CD4-positive, alpha-beta T cell treated with Interleukin-17A for 4 hours (primary cell): ENCODE measurements at places on chromosomes 3 and 15.

DNA sequence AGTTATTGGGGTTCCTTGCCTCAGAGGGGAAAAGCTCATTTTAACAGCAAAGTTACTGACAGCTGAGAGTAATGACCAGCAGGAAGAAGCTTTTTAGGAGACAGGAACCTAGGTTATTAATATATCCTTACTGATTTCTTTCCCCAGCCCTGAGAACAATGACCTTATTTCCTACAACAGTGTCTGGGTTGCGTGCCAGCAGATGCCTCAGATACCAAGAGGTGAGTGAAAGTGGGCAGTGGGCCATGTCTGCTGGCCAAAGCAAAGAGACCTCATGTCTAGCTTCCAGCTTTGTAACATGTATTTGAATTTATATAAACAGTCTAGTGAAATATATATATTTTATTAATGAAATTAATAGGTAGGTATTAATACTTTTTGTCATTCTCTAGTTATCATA is 5.0 kb downstream of the CCNDBP1 start:
- DNase-seq: no peak

DNA sequence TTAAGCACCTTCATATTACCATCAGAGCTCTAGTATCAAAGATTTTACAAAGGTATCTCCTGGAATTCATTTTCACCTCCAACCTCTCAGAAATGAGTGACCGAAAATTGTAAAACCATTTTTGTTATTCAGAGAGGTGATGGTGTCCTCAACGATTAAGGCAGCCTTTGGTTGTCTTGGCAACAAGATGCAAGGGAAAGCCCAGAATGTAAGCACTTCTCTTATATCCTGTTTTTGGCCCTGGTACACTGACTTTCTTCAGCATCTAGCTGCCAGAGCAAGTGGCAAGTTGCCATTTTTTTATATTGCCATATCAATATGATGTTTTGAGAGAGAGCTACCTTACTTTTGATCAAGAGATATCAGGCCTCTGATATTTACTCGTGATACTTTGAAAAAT is 384.9 kb upstream of the NECTIN3 start:
- no peak for DNase-seq

- DNase-seq: no peak
Observed at GRCh38 chr15:25510146-25510545, 71.3 kb upstream of the UBE3A start.

- no peak for DNase-seq
Observed at GRCh38 chr3:64509206-64509605, 178.6 kb downstream of the ADAMTS9 start.

- no peak for DNase-seq
Observed at GRCh38 chr3:158974904-158975303, 173.1 kb downstream of the MFSD1 start.

- DNase-seq: no peak
Observed at GRCh38 chr3:186775999-186776398, 7.4 kb upstream of the EIF4A2 start.

- DNase-seq: no peak
Observed at GRCh38 chr3:152477422-152477821, 208.7 kb downstream of the MBNL1 start.

DNA sequence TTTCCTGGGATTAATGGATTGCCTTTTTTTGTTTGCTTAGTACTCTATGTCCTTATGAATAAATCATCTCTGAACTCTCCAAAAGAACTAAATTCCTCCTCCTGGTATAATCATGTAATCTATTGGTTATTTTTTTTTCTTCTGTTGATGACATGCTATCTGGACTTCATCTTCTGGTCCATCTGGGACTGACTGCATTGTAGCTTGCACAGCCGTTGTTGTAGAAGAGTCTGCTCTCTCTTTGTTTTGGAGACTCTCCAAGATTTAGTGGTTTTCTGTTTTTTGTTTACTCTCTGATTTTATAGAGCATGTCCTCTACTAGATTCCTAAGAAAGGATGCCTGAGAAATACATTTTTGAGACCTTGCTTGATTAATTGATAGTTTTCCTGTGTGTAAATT is 19.1 kb downstream of the IREB2 start:
- no peak for DNase-seq

DNA sequence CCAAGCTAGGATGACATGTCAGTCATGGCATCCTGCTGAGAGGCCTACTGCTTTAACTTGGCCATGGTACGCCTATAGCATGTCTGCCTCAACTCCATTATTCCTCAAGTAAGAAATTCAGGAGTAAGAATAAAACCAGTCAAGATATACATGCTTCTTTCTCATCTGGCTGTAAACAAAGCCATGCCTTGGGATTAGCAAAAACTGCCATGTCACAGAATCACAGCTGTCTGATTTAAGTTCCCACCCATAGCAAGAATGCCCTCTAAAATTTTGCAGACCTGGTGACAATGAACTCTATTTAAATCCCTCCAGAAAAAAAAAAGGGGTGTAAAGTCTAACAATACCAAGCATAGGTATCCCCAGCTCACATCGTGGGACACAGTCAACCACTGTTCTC is 55.6 kb upstream of the ACAN start:
- no peak for DNase-seq

GRCh38 chr15:100348578-100348977 is 6.8 kb upstream of the ADAMTS17 start:
- DNase-seq: no peak

- no peak for DNase-seq
Observed at GRCh38 chr15:29162411-29162810, 107.2 kb downstream of the NSMCE3 start.

- DNase-seq: no peak
Observed at GRCh38 chr3:4984511-4984864, 5.3 kb downstream of the BHLHE40 start.

DNA sequence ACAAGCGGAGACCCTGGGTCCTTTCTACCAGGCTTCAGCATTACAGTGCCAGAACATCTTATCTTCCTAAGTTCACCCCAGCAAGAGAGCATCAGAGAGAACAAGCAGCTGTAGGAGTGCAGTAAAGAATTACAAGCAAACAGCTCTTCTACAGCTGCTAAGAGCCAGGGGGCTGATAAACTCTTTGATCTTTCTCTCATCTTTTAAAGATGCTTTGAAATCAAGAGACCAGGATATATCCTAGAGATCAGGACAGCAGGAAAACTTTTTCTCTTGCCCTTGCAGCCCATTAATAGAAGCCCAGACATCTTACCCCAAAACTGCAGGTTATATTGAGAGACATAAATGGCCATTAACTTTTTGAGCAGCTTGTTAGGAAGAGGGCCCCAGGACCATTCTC is 198.1 kb downstream of the RSL24D1 start:
- DNase-seq: no peak

- no peak for DNase-seq
Observed at GRCh38 chr3:34387826-34388564, 589.6 kb downstream of the PDCD6IP start.

- no peak for DNase-seq
Observed at GRCh38 chr15:83709241-83709640, 55.3 kb downstream of the ADAMTSL3 start.

- DNase-seq: no peak
Observed at GRCh38 chr15:32029409-32029861, 880 bp upstream of the CHRNA7 start.

- no peak for DNase-seq
Observed at GRCh38 chr15:58344213-58345070, 87.3 kb upstream of the LIPC start.

- no peak for DNase-seq
Observed at GRCh38 chr3:9422712-9423424, 25.5 kb downstream of the SETD5 start.

GRCh38 chr3:129567176-129567705 is 24.3 kb downstream of the H1-8 start:
- DNase-seq: no peak

DNA sequence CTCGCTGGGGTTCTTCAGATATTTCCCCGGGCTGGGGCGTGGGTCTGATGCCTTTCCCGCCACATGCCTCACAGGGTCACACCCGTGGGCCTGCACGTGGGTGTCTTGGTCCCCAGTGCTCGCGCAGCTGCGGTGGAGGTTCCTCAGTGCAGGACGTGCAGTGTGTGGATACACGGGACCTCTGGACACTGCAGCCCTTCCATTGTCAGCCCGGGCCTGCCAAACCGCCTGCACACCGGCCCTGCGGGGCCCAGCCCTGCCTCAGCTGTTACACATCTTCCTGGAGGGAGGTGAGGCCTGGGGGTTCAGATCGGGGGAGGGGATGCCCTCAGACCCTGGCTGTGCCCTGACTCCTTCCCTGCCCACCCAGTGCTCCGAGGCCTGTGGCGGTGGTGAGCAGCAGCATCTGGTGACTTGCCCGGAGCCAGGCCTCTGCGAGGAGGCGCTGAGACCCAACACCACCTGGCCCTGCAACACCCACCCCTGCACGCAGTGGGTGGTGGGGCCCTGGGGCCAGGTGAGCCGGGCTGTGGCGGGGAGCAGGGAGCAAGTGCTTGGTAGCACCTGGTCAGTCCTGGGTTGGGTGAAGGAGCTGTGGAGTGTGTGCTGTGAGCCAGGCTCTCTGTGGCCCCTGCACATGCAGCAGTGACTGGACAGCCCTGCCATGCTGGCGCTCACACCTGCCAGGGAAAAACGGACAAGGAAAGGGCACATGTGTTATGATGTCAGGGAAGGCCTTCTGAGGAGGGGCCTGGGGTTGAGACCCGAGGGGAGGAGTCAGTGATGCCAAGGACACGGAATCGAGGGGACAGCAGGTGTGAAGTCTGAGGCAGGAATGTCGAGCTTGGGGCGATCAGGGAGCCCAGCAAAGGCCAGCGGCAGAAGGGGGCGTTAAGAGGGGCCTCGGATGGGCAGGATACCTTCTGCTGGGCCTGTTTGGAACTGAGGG is 88.9 kb downstream of the TBC1D2B start:
- no peak for DNase-seq

DNA sequence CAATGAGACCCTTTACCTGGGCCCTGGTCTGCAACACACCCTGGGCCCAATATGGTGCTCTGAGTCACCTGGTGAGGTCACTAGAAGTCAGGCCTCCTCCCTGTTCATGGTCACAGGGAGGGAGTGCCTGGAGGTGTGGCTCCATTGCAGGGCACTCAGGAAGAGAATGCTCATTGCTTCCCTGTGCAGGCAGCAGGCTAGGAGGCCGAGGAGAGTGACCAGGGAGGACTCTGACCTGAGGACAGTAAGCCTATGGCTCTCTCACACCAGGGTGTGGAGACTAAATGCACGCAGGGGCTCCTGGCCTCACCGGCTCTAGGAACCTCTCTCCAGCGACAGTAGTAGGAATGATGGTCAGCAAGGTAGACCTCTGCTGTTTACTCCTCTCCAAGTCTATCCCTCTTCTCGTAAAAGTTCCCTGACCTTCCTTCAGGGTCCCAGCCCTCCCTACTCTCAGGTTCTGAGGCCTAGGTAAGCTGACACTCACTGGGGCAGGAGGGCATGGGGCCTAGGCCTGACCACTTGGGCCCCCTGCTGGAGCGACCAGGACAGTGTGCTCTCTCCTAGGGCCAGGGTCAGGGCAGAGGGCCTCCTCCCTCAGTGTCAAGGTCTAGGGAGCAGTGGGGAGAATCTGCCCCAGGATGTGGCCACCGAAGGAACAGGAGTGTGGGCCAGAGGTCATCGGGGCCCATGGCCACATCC is 9.6 kb upstream of the SLCO2A1 start:
- no peak for DNase-seq

GRCh38 chr3:30353711-30354467 is 252.5 kb upstream of the TGFBR2 start:
- peak; percentile 66 for DNase-seq

DNA sequence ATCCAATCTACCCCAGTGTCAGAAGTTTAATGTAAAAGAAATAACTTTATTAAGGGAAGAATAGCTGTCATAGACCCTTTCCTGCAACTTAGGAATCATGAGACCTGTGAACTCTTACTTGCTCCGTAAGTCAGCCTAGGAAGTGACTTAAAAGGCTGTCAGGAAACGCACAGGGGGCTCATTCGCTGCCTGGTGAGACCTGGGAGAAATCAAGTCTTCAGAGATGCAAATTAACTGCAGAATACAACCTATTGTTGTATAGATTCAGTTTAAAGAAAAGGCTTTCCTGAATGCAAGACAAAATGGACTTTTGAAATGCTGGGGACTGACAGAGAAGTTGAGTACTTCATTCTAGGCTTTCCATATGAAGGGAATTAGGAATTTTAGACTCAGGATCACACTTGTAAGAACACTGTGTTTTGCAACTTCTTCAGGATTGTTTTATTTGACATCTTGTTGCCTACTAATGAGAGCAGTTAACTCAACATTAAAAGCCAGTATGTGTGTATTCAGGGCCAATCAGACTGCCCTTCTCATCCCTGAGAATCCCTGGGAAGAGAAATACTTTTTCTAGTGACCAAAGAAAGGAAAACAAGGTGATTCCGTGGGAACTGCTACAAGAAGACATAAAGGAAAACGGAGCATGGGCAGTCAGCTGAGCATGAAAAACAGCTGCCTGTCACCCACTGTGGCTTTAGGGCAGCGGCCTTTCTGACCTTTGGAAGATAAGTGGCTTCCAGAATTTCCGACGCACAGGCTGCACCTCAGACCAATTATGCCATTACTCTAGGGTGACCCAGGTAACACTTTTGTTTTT is 18.5 kb upstream of the DPPA4 start:
- no peak for DNase-seq

DNA sequence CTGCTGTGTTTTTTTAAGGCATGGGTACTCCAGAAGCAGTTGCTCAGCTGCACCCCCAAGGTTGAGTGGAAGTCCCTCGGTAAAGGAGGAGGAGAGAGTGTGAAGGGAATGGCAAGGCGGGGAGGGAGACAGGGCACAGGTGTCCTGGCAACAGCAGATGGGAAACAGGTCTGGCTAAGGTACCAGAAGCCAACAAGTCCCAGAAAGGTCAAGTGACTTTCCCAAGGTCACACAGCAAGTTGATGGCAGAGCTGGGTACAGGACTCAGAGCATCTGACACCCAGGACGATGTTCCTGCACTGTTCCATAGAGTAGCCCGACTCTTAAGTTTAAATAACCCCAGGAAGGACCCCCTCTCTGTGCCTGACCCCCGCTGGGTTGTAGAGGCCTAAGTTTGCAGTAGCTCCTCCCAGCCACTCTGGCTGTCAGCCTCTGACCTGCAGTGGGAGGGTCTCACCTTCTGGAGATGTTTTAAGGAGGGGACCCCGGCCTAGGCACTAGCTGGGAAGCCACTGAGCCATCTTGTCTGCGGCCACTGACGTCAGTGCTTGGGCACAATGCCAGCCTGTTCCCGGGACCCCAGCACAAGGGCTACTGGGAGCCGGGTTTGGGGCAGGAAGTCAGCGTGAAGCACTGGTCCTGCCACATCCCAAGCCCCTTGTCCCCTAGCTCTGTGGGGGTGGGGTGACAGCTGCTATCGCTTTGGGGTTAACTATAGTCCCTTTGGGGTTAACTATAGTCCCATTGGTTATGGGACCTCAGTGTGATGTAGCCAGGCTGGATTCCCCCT is 10.5 kb downstream of the CSK start:
- peak; percentile 38 for DNase-seq

- DNase-seq: no peak
Observed at GRCh38 chr15:32736701-32737061, 18.9 kb downstream of the GREM1 start.

GRCh38 chr3:48990636-48991469 is 812 bp downstream of the P4HTM start:
- DNase-seq: peak; percentile 32

GRCh38 chr15:33782966-33783365 is 185.3 kb upstream of the CHRM5 start:
- DNase-seq: no peak
